Activated CD4-positive, alpha-beta T cell treated with anti-CD3 and anti-CD28 coated beads for 36 hours (primary cell): ENCODE measurements at places on chromosomes 3 and 15.
A peak's percentile ranks its signal among the peaks of the same experiment; 100 is the strongest.

DNA sequence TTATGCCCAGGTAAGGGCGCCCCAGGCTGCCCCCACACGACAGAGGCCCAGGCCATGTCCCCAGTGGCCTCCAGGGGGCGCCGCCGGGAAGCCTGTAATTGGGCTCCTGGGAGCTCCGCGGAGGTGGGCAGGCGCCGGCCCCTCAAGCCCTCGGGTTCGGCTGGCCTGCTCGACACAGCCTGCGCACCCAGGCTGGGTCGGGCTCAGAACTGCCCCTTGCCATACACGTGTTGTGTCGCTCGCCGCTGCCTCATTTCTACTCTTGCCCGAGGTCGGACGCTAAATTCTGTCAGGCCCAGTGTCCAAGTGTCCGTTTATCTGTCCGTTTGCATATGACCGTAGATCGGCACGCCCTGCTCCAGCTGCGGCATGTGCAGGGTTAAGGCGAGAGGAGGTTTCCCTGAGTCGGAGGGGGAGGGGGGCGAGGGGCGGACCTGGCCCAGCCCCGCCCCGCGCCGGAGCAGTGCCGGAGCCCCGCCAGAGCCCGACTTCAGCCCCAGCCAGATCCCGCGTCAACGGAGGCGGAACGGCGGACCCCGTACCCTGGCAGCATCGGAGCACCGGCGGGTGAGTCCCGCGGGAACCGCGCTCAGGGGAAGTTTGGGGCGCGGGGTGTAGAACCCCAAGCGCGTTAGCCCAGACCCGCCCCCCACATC, at the start of gene KLHDC8B:
Gene KLHDC8B, plus strand, starts transcription at position 480 of the 656 bp plus-strand sequence. CDS start 1,172 bp downstream, outside the sequence.
- peak; percentile 92 for DNase-seq

- no peak for DNase-seq
Measured at GRCh38 chr15:44801364-44801763, 65.0 kb downstream of the TRIM69 start.

DNA sequence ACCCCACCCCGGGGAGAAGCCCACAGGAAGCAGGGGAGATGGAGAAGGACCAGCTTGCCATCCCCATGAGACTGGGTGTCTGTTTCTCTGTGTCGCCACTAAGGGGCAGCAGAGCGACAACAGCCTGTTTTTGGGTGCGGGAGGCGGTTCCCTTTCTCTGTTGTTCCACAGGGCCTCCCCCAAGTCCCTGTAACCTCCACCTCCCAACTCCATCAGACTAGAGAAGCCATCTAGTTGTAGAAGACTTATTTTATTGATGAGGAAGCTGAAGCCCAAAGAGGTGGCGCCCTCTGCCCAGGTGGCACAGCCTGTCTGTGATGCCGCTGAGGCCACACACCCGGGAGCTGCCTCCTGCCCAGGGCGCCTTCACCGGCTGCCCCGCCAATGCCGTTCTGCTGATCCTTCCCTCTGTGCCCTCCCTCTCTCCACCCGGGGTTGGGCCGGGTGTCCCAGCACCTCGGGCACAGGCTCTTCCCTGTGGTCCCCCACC, 3.9 kb upstream of the CCDC9B start:
- peak; percentile 85 for DNase-seq

DNA sequence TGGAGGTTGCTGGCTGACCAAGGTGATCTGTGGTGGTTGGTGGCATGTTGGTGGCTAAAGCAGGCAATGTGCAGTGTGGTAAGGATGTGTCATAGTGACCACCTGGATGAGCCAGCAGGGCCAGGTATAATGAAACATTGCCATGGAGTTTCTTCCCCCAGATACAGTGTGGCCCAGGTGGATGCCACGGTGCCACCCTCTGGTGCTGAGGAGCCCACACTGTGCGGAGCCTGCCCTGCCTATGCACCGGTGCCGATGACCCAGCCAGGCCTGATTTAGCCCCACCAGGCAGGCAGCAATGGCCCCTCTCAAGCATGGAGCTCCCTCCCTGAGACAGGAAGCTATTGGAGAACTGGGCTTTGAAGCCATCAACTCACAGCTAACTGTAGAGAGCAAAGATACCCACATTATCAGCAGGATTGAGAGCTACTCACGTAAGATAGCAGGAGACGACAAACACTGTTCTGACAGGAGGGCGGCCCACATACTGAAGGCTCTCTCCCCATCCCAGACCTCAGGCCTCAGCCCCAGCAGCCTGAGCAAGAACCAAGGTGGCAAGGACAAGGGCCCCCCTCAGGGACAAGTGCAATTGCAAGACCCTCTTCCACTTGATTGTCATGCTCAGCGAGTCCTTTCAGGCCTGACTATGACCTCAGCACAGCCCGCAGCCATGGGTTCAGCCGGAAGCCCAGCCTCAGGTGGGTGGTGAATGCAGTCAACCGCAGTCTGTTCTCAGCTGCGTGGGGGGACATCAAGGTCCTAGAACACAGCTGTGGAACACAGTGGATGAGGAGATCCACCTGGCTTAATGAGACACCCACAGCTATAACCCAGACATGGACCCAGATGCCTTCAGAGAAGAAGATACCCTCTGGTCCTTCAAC, 82.8 kb upstream of the CDV3 start:
- DNase-seq: peak; percentile 82

- DNase-seq: peak; percentile 72
Measured at GRCh38 chr15:90306560-90306959, 41.1 kb downstream of the NGRN start.

DNA sequence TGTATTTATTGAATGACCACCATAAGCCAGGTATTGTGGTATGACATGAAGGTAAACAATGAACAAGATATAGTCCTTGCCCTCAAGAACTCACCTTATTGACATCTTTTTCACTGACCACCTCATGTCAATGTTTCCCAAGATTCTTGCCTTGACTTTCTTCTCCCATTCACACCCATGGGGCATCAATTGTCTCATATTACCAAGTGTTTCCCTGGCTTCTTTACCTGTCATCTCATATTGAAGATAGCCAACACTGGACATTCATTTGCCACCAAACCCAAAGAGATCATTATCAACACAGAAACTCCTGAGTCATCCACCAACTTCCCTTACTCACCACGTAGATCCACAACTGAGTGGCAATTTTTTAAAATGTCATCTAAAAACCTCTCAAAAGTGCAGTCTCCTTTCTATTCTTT, 2.2 kb downstream of the EFHB start:
- no peak for DNase-seq

DNA sequence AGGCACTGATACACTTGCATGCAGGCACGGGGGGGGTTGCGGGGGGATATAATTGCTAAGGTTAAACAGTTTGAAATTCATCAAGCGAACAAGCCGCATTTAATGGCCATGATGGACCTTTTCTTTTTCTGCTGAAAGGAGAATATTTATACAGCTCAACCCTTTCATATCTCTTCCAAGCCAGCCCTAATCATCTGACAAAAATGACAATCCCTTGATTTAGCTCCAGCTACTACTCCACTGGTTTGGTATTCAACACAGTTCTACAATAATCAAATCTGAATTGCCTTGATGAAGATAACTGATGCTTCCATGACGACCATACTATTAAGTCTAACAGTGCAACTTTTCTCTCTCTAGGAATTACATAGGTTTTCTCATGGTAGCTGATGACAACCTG, 374.9 kb downstream of the PLCL2 start:
- DNase-seq: no peak

DNA sequence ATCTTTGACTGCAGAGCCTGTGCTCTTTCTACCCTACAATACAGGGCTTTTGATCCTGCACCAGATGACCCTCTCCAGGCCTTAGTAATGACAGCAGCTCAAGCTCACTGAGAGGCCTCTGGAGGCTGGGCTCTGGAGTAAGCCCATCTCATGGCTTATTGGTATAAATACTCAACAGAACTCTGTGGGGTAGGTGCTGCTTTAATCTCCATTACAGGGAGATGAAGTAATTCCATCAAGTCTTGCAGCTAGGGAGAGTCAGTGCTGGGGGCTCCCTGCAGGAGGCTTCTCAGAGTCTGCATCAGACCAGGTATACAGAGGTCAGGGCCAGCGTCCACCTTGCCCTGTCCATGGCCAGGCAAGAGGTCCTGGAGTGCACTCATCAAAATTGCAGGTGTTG, 89.2 kb upstream of the SLC6A11 start:
- no peak for DNase-seq

DNA sequence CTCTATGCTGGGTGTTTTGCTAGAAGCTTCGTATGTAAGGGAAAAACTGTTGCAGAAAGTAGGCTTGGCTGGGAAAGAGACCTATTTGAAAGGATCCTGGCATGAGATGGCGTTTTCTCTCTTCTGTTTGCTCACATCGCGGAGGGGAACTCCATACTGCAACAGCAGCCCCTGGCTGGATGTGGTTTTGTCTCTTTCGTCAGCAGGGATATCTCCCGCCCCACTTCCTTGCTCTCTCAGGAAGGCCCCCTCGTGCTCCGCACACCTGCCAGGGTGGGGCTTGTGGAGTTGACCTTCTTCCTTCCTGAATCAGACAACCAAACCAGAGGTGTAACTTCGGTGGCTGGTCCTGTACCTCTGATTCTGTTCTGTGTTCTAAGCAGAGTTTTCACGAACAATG, 26.4 kb upstream of the MYZAP start:
- DNase-seq: peak; percentile 50

DNA sequence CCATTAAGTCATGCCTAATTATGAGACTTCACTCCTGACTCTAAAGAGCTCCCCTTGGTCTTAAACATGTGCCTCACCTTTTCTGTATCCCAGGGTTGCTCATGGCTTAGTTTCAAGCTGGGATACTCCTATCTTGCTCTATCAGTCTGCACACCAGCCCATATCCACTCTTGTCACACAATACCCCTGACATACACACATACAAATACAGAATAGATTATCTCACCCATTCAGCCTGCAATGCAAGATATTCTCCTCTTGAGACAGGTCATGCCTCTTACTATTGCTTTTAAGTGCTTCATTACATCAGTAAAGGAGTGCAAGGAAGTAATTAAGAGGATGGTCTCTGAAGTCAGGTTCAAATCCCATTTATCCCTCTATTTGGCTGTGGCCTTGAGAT, 587.3 kb downstream of the IGSF11 start:
- no peak for DNase-seq

GRCh38 chr3:169337500-169338078, 325.9 kb downstream of the MECOM start:
- DNase-seq: no peak

DNA sequence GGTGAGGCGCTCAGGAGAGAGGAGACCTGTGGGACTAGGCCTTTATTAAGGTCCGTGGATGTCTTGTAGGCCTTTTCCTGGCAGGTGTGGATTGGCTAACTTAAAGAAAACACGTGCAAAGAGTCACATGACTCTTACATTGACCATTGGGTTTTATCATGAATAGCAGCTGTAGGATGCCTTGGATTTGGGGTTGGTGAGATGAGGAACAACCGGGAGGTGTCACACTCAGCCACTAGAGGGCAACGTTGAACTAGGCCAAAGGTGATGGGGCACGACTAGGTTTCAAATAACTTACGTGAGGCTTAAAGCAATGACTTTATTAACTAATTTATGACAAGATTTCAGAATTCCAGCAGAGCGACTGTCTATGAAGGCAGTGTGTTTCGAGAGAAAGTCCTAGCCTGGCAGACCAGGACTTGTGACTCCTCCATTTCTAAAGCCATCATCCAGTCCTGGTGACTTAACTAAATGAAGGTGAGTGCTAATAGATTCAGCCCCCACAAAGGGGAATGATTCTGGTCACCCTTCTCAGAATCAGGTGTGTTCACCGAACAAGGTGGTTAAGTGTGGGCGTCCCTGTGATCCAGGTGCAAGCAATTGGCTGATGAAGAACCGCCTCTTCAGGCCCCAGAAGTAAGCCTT, 345.6 kb downstream of the MCTP2 start:
- peak; percentile 62 for DNase-seq

DNA sequence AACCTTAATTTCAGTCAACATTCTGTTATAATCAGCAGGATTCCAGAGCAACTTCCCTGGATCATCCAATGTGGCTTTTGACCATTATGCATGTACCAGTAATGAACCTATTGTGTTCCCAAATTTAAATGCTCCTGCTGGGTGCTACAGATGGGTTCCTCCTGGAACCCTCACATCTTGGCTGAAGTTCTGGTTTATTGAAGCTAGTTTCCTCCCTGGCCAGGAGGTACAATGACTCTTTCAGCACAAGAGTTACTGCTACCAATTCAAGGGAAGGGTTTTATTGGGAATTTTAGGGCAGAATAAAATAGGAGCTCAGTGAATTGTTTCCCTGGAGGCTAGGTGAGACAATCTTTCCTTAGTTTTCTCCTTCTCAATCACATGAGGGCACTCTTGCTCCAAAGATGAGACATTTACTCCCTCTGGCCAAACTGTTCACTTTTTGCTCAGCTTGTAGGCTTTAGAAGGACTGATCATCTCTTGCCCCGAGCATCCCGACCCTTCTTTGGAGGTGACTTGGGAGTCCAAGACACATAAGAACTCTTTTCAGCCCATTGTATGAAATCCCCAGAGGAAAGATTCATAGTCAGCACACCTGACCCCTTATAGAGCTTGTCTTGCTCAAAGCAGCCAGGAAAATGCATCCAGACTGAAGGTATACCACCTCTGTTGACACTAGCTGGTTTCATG, 8.8 kb upstream of the NPHP3 start:
- DNase-seq: no peak

DNA sequence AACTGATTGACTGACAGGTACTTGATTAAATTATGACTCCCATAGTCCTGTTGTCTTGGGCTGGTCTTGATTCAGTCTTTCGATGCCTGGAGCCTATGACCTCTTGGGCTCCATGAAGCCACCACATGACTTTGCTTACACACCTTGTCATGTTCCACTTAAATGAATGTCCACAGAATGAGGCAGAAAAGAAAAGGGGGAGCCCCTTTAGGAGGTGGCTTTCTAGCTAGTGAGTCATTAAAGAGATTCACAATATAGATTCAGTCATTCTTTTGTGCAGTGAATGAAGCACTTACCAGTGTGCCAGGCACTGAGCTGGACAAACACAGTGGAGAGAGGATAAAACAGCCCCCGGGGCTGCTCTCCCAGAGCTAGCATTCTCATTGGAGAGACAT, 17.1 kb downstream of the VIPR1 start:
- peak; percentile 39 for DNase-seq

DNA sequence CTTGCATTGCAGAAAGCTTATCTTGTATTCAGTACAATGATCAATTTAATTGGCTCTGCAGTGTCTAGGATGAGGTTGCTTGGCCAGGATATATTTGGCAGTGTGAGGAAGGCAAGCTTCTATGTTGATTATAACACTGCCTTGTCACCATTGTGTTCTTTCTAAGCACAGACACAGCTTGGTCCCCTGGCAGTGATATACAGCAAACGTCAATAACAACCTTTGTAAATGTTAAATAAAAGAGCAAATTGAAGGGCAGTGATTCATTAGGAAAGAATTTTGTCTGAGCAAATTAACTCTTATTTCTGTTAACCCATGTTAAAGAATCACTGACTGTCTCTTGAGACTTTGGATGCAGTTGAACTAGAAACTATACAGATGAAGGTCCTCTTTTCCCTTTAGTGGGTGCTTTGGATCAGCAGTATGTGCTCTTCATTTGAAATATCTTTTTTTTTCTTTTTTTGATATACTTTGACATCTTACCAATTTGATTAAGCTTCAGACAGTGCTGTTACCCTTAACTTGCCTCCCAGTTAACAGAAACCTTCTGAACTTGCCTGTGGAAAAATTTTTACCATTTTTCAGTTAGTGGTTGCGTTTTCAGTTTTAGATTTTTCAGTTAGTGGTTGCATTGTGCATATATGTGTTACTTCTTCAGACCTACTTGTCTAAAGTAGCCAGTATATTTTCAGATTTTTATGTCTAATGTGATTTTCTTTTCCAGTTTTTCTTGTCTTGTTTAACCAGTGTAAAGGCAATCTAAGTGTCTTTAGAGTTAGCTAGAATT, 199.8 kb downstream of the TCF12 start:
- DNase-seq: no peak
